Calu3 (cell line): ENCODE measurements at places on chromosomes 7 and 10. TPM values are rescaled to one million over a fixed set of nuclear protein-coding genes. Genes with fewer than 3 reads are reported as not detected.

- H3K27ac ChIP-seq, result peak overlapping the region; percentile 78
- DNase-seq, result peak; percentile 65
- no peaks in the 10 kb centered on the region for H3K27me3 ChIP-seq
- peaks cover 98% of the 10 kb centered on the region for H3K36me3 ChIP-seq
- peak overlapping the region; percentile 60 for H3K4me3 ChIP-seq
Observed at GRCh38 chr7:130884437-130885417, 150.7 kb upstream of the KLF14 start.

DNA sequence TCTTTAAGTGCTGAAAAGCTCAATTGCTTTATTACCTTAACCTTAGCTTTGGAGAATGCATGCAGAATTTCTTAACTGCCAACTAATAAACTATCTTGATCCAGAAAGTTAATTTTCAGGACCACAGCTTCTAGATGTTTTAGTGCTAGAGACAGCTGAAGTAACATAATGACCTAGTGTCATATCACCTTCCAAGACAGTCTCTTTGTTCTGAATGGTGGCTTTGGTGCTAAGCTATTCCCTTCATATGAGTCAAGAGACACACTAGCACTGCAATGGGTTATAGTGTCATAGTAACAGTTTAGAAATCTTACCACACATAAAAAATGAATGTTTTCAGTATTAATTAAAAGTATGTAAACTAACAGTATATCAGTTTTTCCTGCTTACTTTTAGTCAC, 115.4 kb upstream of the LRRN3 start:
- no peak overlapping the region for H3K4me3 ChIP-seq
- no peaks in the 10 kb centered on the region for H3K27me3 ChIP-seq
- no peak for DNase-seq
- no peaks in the 10 kb centered on the region for H3K36me3 ChIP-seq
- H3K4me1 ChIP-seq, result peaks cover 12% of the 10 kb centered on the region
- no peak overlapping the region for H3K27ac ChIP-seq

DNA sequence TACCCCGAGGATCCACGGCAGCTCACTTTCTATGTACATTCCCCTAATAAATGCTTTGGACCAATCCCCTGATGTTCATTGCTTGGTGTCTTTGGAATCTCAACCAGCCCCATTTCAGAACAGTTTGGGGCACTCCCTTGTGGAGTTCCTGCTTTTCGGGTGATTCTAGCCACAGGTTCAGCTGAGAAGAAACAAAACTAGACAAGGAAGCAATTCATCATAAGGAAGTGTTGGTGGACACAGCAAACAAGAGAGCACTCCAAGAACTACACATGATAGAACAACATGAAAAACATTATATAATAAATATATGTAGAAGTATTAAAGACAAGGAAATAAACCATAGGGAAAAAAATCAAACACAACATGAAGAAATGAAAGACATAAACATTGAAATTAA, 6.0 kb upstream of the CCDC136 start:
- no peaks in the 10 kb centered on the region for H3K4me1 ChIP-seq
- H3K27ac ChIP-seq, result no peak overlapping the region
- no peak for DNase-seq
- H3K27me3 ChIP-seq, result peaks cover 93% of the 10 kb centered on the region

- H3K4me1 ChIP-seq, result no peaks in the 10 kb centered on the region
- no peak within 1 kb of the TSS for H3K27ac ChIP-seq
- no peak for DNase-seq
- H3K27me3 ChIP-seq, result peaks cover 26% of the 10 kb centered on the region
- no peak within 1 kb of the TSS for H3K4me3 ChIP-seq
Observed at GRCh38 chr7:100655908-100656674, at the start of gene ACTL6B. Gene ACTL6B, minus strand, starts transcription at chr7:100656448. Its CDS starts 94 bp downstream, at chr7:100656354.

DNA sequence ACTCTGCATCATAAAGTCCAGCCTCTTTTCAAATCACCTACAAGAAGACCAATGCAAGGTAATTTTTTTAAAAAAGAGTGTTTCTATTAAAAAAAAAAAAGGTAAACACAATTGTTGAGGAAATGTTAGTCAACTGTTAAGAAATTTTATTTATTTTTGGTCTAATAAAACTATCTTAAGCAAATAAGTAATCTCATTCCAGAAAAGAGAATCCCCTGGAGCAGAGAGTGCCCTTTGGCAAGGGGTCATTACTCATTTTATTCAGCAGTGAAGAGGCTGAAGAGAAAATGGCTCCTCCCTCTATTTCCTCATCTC, 63.4 kb upstream of the GSDME start:
- H3K4me3 ChIP-seq, result peak overlapping the region; percentile 31
- no peak for DNase-seq
- no peaks in the 10 kb centered on the region for H3K27me3 ChIP-seq
- peaks cover 71% of the 10 kb centered on the region for H3K36me3 ChIP-seq

DNA sequence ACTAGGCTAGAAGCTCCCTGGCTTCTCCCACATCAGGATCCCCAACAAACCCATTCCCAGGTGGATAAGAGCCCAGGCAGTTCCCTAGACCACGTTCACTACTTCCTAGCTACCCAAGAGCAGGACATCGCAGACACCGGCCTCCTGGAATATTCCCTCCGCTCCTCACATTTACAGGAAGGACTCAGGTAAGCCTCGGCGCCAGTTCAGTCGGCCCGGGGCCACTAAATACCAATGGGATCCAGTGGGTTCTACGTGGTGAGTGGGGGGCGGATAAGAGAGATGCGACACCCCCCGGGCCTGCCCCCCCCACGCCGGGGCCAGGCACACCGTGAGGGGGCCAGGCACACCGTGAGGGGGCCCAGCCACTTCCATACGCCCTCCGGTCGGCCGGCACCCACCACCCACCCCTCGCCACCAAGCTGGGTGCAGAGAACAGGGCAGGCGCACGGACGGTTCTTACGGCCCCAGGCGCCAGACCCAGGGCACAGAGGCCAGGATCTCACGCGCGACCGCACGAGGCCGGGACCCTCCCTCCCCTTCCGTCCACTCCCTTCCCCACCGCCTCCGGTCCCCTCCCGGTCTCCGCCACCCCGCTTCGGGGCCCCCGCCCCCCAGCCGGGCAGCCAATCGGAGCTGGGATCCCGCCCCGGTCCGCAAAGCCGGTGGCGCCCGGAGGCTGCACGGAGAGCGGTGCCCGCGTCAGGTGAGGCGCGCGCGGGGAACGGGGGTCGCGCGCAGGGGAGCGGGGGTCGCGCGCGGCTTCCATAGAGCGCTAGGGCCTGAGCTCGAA, at the start of gene BLVRA:
Gene BLVRA, plus strand, starts transcription at position 652 of the 793 bp plus-strand sequence. CDS start 12,479 bp downstream, outside the sequence.
- no peak within 1 kb of the TSS for H3K27ac ChIP-seq
- peaks cover 41% of the 10 kb centered on the region for H3K4me1 ChIP-seq
- DNase-seq, result peak; percentile 75
- H3K36me3 ChIP-seq, result peaks cover 26% of the 10 kb centered on the region
- H3K27me3 ChIP-seq, result peaks cover 19% of the 10 kb centered on the region

GRCh38 chr10:33113466-33113865, 155.4 kb upstream of the ITGB1 start:
- H3K27me3 ChIP-seq, result no peaks in the 10 kb centered on the region
- H3K36me3 ChIP-seq, result peaks cover 4% of the 10 kb centered on the region
- H3K4me3 ChIP-seq, result no peak overlapping the region

DNA sequence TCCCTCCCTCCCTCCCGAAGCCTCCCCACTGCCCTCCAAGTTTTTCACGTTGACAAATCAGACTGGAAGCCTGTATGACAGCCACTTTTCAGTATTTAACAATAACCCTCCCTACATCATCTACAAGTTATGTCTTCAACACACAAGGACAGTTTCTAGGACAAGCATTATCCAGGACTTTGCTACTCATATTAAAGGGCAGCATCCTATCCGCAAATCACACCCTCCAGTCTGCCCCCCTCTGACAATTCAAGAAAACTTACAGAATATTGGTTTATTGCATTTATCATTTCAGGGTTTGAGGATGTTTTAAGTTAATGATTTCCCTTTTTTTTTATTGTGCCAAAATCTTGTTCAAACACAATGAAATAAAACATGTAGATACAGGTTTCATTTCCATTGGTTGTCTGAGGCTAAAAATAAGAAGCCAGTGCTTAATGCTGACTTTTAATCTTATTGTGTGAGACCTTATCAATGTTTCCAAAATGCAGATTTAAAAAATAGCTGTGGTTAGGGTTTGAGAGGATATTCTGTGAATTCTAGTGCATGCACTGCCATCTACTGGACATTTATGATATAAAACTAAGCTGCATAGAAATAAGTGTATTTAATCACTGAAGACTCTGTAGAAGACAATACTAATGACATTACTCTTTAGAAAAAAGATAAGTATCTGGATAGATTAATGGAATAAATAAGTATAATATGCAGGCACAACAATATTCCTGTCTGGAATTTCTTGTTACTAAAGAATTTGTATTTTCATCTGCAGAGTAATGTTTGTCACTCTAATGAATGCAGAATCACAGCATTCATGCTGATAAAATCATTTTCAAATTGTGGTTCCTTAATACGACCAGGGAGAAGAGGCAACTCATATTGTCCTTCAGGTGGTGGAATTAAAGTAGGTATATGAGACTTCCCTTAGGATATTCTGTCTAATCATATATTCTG, 64.1 kb downstream of the CAV1 start:
- H3K27ac ChIP-seq, result no peak overlapping the region
- no peaks in the 10 kb centered on the region for H3K36me3 ChIP-seq
- no peaks in the 10 kb centered on the region for H3K27me3 ChIP-seq
- H3K4me3 ChIP-seq, result no peak overlapping the region

The BTBD16 gene
- total RNA-seq, result 0.35 TPM in 1 of 2 replicates, not detected in the other

The PDE6C gene
- not detected in 2 replicates for total RNA-seq
